ENCODE measurements at places on chromosomes 3 and 15.

DNA sequence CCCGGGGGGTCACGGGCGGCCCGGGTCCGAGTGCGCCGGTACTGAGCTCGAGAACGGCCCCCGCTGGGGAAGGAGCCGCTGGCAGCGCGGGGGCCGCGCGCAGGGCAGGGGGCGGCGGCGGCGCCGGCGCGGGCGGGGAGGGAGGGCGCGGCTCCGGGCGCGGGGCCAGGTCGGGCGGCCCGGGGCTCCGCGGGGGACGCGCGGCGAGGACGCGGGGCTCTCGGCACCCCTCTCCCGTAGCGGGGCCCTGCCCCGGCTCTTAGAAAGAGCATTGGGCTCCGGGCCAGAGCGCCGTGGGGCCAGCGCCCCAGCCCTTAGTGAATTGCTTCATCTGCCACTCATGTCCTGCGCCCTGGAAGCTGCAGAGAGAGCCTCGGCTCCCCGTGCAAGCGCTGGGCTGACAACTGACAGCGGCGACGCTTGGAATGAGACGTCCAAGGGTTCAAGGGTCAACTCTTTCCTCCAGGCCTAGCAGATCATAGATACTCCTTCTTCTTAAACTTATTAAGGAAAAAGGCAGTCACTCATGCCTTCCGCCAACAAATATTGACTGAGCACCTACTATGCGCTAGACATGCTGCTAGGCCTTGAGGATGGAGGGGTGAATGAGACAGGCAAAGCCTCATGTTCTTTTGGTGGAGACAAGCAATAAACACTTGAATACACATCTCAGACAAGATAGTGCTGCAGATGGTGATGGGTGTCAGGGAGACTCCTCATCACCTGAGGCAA, 140.8 kb downstream of the SMAD6 start:
- DNase-seq: no peak

DNA sequence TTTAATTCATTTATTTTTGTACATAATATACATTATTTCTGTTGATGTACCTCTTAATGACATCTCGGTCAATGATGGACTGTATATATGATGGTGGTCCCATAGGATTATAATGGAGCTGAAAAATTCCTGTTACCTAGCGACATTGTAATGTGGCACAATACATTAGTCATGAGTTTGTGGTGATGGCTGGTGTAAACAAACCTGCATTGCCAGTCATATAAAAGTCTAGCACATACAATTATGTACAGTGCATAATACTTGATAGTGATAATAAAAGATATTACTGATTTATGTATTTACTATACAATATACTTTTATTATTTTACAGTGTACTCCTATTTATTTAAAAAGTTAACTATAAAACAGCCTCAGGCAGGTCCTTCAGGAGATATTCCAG, 15.1 kb downstream of the TTC14 start:
- DNase-seq: no peak

GRCh38 chr15:67839499-67839928, 331 bp downstream of the RNU6-1 start:
- peak; percentile 93 for DNase-seq

DNA sequence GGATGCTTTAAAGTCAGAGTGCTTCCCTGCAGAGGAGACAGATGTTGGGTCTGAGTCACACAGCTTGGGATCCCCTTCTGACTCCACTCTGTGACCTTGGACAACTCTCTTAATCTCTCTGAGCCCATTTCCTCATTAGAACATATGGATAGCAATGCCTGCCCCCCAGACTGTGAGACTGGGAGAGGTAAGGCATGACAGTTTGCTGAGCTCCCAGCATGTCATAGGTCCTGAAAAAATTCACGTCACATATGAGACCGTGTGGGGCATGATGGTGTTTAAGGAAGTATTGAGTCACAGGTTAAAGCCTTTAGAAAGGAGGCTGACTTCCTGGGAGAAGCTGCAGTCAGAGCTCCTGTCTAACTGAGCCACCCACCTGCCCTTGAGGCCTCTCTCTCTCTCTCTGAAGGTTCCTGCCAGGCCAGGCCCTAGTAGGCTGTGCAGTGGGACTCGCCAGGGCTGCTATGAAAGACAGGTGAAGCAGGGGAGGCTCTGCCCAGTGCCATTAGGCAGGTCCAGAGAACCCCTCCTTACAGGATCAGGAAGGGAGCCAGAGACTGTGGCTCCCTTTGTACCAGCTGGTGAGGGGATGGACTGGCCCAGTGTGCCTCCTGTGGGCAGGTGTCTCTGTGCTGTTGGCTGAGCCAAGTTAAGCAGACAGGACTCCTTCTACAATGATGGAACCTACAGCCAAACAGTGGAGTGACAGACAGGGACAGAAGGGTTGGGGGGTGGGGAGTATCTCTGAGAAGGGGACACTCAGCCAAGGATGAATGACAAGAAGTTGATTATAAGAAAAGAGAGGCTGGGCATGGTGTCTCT, 19.5 kb upstream of the DOCK3 start:
- no peak for DNase-seq

DNA sequence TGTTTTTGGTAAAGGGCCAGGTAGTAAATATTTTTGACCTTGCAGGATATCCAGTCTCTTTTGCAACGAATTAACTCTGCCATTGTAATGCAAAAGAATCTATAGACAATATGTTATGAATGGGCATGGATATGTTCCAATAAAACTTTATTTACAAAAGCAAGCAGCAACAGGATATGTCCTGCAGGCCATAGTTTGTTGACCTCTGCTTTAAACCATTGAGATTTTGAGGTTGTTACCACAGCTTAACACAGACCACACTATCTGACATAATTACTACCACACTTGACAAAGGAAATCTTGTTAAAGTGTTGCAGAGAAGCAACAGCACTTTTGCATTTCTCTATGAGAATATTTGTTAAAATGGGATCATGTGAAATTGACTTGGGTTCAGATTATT, 349.3 kb downstream of the ERC2 start:
- no peak for DNase-seq

- DNase-seq: no peak
Observed at GRCh38 chr3:190193210-190193609, 72.5 kb upstream of the P3H2 start.

DNA sequence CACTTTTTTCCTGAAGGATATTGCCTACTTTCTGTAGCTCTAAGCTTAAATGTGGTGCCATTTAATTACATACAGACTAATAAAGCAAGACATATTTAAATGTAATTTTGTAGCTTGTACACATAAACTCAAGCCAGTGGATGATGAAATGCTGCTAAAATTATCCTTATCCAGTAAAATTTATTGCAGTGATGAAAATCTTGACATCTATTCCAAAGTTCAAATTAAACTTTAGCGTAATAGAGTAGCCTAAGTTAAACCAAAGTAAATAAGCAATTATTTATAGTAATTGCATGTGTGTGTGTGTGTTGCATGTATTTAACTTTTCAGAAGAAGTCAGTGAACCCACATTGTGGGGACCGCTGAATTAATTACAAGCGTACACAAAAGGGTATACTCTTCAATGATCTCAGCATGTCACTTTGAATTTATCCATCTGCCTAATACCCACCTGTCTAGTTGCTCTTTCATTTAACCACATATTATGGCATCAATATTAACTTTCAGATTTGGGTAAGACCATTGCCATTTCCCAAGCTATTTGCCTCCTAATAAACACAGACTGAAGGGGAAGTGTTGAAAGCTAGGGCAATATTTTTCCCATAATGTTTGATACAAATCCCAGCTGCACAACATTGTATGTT, 85.0 kb downstream of the MECOM start:
- no peak for DNase-seq

DNA sequence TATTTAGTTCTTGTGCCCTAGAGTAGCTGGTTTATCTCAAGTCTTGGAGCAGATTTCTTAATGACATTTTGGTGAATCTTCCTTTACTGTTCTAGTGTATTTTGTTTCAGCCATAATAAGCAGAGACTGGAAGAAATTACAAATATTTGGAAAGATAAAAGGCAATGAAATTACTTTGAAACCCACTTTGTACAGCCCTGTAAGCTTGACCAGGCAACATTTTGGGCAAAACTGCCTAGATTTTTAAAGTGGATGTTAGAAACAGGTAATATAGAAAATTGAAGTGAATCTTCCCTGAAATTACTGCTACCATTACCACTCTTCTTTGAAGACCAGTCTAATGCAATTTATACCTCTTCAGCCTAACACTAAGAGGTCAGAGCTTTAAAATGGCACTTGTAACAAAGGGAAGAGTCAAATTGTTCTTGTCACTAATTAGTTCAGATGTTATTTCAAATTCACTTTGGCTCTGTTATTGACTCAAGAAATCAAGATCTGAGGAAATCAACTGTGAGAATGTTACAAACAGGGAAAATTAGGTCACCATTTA, 589.4 kb downstream of the NLGN1 start:
- no peak for DNase-seq

- no peak for DNase-seq
Observed at GRCh38 chr3:46734773-46735172, 17.1 kb upstream of the PRSS50 start.

DNA sequence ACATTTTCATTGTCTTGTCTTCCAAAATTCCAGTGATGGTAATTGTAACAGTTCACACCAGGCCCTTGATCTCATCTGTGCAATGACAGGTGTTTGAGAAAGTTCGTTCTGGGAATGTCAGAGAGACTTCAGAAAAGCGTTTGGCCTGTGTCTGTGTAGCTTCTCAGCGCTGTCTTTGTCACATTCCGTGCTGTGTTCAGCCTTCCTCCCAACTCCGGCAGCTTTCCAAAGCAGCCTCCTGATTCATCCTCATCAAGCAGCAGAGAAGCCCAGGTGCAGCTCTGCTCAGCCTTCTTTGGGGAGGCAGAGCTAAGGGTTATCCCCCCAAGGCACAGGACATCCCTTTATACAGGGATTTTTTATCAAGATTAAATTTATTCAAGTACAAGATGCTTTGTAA, 494.0 kb upstream of the SUCLG2 start:
- no peak for DNase-seq

- no peak for DNase-seq
Observed at GRCh38 chr3:64871834-64872249, 184.0 kb upstream of the ADAMTS9 start.

- no peak for DNase-seq
Observed at GRCh38 chr3:193808317-193808716, 215.3 kb downstream of the OPA1 start.

- DNase-seq: peak; percentile 97
Observed at GRCh38 chr15:40002295-40002694, 36.7 kb downstream of the SRP14 start.

DNA sequence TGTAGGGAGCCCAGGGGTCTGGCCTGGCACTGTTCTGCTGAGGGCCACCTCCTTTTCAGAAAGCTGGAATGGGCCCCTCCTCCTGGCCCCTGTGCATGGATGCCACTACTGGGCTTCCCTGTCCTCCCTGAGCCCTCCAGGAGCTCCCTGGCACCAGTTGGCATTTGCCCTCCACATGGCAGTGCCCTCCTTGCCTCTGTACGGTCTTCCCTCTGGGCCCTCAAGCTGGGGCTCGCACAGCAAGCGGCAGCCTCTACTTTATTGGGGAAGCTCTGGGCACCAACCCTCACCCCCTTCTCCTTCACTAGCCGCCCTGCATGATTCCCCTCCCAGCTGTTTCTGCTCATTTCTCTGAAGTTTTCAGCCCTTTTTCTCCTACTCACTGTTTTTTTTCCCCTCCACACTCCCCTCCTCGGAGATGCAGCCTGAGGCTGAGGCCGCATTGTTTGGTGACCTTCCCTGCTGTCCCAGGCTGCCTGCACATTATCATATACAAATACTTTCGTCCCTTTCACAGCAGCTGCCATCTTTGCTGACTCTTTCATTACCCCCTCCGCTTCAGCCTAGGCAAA, 127.3 kb downstream of the EEFSEC start:
- peak; percentile 96 for DNase-seq

GRCh38 chr3:85164436-85164835, 205.6 kb downstream of the CADM2 start:
- DNase-seq: no peak

DNA sequence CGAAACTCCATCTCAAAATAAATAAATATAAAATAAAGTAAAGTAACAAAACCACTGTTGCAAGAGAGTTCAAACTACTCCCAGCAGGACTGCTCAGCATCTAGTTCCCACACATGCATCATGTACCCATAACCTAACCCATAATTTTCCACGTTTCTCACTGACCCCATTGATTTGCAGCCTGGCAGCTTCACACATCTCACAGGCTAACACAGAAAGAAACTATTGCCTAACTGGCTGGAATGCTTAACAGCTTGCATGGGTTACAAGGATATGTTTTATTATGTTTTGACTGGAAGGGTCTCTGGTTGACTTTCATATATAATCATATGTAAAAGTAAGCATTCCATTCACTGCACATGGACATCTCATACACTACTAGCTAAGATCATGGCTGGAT, 55.6 kb upstream of the TBC1D23 start:
- no peak for DNase-seq

DNA sequence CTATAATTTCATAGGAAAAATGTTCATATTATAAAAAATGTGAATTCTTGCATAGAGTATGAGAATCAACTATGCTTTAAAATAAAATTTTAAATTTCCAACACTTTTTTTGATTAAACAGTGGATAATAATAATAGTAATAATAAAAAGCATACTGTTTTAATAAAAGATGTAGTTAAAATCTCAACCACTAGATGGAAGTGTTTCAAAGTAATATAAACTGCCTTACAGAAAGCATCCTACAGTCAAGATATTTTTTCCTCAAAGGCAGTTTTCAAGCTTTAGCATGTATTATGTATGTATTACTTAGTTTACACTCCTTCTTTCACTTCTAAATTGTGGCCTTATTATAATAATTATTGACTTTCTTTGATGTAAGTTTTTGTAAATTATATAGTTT, 217.5 kb downstream of the CHL1 start:
- peak; percentile 6 for DNase-seq

GRCh38 chr15:49990835-49991545, 128.0 kb downstream of the ATP8B4 start:
- DNase-seq: peak; percentile 1

- no peak for DNase-seq
Observed at GRCh38 chr15:75483961-75484360, 32.5 kb upstream of the SIN3A start.

DNA sequence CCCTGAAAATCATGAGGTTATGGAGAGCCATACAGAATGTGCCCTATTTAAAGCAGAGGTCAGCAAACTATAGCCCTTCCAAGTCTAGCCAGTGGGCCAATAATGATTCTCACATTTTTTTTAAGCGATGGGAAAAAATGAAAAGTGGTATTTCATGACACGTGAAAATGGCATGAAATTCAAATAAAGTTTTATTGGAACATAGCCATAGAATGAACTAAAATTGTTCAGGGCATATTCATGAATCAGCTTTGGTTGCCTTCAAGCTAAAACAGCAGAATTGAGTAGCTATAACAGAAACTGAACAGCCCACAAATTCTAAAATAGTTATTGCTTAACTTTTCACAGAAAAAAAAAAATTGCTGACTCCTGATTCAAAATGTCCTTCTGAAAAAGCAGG, 104.5 kb downstream of the TFG start:
- DNase-seq: no peak

GRCh38 chr3:37148208-37148607, 26.2 kb downstream of the LRRFIP2 start:
- no peak for DNase-seq

GRCh38 chr15:56893364-56893678, 25.1 kb upstream of the TCF12 start:
- DNase-seq: no peak

DNA sequence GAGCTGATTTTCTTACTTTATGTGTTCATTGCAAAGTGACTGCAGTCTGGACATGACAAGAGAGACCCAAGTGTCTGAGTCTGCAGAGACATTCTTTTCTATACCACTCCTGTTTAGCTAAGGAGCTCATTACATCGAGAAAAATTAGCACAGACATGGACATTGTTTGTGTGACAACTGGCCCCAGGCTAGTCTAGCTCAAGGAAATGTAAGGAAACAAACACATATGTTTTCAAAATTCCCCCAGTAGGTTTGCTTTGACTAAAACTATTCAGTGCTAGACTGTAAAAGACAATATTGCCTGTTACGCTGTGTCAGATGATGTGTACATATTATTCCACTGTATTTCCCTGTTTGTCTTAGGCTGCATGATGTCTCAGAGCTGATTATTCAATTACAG, 40.9 kb downstream of the TPRG1 start:
- no peak for DNase-seq
